ENCODE measurements at places on chromosomes 1 and 21.

- no peak for DNase-seq
Measured at GRCh38 chr21:33403786-33404585, 773 bp downstream of the IFNGR2 start.

GRCh38 chr1:192167911-192168700, 9.8 kb downstream of the RGS18 start:
- no peak for DNase-seq

DNA sequence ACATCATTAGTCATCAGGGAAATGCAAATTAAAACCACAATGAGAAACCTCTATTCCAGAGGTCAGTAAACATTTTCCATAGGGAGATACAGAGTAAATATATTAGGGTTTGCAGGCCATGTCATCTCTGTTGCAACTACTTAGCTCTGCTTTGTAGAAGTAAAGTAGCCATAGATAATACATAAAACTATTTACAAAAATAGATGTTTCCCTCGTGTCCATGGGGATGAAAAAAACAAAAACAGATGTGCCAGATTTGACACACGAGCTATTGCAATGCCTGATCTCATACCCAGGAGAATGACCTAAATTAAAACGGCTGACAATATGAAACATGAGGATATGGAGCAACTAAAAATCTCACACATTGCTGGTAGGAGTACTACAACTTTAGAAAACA, 17.3 kb downstream of the LTN1 start:
- DNase-seq = no peak

GRCh38 chr1:33706634-33707255, 157.1 kb upstream of the HMGB4 start:
- DNase-seq = no peak

DNA sequence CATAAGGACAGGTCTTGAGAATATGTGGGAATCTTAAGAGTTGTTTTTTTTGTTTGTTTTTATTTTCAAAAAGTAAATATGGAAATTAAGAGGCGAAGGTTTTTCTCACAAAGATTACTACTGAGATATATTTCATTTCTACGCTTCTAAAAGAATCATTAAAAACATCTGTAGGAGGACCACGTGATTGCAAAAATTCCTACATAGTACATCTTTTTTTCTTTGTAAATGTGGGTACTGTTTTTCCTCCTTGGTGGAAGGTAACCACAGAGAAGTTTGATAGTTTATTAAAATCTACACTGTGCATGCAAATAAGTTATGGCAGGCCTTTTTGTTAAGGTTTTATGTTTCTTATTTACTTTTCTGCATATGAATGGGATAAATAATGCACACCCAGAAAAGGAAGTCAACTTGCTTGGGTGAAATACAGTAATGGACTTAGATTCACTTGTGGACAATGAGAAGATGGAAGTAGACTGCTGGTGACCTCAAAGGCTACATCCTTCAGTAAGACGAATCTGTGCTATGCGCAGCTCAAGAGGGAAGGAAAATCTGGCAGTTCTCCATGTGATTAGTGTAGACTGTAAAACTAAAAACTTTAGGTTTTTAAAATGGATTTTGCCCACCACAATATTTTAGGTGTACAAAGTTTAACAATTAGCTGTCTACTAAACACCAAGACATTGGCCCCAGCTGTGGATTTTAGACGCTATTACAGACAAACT, 2.0 kb downstream of the AK5 start:
- no peak for DNase-seq

Measured in stimulated activated CD4-positive, alpha-beta T cell treated with anti-CD3 and anti-CD28 coated beads, Interleukin-1b, Interleukin-23, amount 100 ng/mL, for 1 hour (primary cell).